Cortex of kidney (tissue), 1 donor: ENCODE measurements at places on chromosomes 11 and 22.

- no peak for DNase-seq
These were observed 532.8 kb downstream of the BRD1 start for GRCh38 chr22:49294656-49295464.

DNA sequence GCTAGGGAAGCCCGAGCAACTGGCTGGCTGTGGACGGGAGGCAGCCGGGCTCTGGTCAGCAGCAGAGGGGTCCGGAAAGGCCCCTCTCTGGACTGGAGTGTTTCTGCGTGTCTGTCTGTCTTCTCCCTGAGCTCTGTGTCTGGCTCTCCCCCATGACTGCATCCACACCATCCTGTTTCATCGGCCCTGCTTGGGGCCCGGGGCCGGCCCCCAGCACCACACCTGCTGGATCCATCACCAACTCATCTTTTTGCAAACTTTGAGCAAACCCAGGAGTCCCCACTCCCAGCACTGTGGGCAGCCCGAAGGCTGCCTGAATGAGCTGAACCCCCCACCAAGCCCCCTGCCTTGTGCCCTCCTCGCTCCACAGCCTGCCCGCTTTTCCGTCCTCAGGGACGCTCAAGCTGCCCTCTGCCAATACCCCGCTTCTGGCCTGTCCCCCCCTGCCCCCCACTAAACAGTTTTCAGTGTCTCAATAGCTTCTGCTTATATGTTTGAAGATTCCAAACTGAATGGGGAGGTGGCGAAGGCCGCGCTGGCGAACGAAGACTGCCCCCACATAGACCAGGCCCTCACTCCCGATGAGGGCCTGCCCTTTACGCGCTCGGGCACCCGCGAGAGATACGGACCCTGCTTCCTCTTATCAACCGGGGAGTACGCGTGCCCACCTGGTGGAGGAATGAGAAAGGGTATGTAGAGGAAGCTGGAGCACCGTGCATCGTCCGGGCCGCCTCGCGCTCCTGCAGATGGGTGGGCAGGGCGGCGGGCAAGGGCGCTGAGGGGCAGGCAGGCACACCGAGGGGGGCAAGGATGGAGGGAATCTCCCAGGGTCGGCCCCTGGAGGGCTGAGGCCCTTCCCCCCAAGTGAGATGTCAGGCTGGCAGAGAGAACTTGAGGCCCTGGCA, 44.6 kb downstream of the KCNC1 start:
- no peak for DNase-seq

- no peak for DNase-seq
These were observed 220.1 kb downstream of the BLID start for GRCh38 chr11:121895919-121896318.

GRCh38 chr11:112826788-112827187, 134.4 kb upstream of the NCAM1 start:
- no peak for DNase-seq

DNA sequence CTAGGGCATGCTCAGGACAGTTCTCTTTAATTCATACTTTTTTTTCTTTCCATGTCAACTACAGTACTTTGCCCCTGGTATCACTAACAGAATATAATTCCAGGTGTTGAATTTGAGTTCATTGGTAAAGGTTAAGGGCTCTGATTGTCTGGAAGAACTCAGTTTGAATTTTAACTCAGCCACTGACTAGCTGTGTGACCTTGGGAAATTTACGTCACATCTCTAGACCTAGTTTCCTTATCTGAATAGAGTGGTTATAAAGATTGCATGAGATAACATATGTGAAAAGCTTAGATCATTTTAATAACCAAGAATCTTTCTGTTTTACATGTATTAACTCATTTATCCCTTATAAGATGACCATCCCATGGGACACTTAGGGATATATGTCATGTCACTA, 15.8 kb upstream of the ZC3H12C start:
- DNase-seq = no peak
